CD4-positive, alpha-beta T cell treated with Interleukin-21 for 1 hour (primary cell): ENCODE measurements at places on chromosomes 13 and 19.
A peak's percentile ranks its signal among the peaks of the same experiment; 100 is the strongest.

- peak; percentile 35 for DNase-seq
Measured at GRCh38 chr13:112768795-112769481, 79.1 kb downstream of the ATP11A start.

DNA sequence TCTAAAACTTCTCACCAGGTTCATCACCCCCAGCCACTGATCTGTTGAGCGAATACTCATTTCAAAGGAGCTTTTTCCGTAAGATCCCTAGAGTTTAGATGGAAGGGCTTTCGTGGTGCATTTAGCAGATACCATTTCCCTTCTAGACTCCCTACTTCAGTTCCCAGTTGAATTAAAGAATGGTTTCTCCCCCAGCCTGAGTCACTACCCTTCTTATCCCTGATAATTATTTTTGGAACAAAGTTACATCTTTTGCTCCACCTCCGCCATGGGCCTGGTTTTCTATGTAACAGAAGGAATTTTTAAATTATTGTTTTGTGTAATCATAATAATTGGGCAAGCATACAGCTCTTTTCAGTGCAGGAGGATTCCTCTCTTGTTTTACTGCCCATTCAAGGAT lies 22.0 kb downstream of the USPL1 start:
- no peak for DNase-seq

GRCh38 chr13:49421391-49421790 lies 22.5 kb downstream of the CAB39L start:
- peak; percentile 41 for DNase-seq

- no peak for DNase-seq
Measured at GRCh38 chr13:99955747-99956472, 15.7 kb downstream of the ZIC5 start.

DNA sequence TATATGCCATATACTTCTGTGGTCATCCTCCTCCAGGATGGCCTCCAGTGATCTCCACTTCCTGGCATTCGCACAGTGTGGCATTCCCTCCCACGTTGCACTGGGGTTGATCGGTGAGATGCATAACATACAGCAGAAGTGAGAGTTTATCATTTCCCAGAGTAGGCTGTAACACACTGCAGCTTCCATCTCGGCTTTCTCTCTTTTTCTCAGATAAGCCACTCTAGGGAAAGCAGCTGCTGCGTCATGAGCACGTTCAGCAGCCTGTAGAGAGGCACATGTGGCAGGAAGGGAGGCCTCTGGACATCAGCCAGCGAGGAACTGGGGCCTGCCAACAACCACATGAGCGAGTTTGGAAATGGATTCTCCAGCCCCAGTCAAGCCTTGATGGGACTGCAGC lies 807.1 kb downstream of the DIAPH3 start:
- DNase-seq, result no peak

DNA sequence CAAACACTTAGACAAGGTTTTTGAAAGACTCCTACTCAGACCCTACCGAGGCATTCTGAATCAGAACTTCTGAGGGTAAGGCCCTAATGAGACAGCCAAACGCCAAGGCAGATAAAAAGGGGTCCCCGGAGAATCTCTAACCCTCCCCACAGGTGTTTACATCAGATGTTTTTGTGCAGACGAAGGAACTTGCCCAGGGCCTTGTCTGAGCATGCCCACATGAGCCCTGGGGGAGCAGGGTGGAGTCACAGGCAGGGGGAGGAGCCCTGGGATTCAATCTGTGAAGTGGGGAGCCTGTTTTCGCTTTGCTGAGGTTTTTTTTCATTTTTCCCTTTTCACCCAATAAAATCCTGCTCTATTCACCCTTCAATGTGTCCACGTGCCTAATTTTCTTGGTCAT lies 61.6 kb upstream of the MED4 start:
- DNase-seq, result peak; percentile 85

DNA sequence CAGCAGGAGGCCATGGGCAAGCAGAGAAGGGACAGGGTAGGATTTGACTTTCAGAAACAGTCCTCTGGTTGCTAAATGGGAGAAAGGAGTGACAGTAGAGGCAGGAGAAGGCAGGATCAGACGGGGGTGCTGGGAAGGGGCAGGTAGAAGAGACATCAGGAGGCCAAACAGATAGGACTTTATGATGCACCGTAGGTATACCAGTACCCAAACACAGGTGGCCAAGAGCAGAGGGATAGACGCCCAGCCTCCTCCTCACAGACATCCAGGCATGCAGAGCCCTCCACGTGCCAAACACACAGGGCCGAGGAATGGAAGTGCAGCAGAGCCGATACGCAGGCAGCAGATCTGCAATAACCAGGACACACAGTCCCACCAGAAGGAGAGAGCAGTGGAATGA lies 1.3 kb upstream of the AXL start:
- no peak for DNase-seq

GRCh38 chr19:5336195-5336965 lies 4.2 kb downstream of the PTPRS start:
- DNase-seq, result no peak

DNA sequence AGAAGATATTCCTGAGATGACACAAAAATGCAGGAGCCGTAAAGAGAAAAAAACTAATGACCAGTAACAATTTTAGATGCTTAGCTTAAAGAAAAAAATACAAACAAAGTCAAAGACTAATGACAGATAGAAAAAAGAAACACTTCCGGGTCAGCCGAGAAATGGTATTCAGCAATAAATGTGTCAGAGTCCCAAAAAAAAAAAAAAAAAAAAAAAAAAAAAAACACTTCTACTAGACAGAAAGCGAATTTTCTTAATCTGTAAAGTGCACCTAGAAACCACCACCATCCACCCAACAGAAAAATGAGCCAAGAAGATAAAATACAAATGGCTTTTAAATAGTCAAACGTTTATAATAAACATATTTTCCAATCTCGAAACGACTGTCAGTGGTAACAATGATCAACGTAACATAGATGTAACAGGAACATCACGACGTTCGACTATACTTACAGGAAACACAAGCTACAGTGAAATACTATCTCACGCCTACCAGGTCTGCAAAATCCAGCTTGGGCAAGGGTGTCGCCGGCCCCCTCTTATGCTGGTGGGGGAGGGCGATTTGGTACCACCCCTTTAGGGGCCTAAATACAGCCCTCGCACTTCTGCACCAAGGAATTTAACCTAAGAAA lies 10.6 kb downstream of the ABHD17A start:
- DNase-seq, result peak; percentile 60
